Body of pancreas (tissue), 4 donors: ENCODE measurements at places on chromosomes 16 and 17.

DNA sequence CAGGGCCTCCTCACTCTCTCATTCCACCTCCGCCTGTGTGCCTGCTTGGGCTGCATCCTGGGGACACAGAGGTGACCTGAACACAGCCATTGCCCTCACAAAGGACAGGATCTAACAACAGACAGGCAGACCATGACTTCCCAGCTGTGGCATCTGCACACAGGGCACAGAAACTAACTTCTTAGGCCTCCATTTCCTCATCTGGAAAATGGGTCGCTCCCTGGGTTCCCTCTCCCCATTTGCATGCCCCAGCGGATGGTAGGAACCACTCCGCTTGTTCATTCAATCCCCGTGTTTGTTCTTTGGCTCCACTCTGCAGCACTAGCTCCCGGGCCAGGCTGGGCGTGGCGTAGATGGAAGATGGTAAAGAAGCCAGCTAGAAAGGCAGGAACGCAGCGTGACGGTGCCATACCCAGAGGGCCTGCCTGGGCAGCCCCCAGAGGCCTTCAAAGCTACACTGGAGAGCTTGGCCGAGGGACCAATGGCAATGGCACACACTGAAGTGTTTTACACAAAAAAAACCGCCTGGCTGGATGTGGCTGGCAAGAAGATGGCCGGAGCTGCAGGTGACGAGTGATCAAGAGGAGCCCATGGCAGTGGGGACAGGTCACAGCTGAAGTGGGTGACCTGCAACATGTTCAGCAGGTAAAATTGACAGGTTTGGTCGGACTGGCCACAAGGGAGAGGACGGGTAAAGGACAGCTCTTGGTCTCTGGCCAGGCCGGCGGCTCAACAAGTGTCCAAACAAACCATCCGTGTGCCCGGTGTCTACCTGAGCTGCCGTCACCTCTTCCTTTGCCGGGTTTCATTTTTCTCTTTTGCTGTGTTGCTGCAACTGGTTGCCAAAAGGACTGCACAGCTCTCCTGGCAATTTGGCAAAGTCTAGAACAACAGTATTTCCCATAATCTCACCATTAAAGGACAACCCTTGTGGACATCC, 66.9 kb downstream of the SOCS1 start:
- no peaks in the 10 kb centered on the region for H3K36me3 ChIP-seq
- H3K4me3 ChIP-seq = no peak overlapping the region
- no peak for DNase-seq
- no peaks in the 10 kb centered on the region for H3K4me1 ChIP-seq

DNA sequence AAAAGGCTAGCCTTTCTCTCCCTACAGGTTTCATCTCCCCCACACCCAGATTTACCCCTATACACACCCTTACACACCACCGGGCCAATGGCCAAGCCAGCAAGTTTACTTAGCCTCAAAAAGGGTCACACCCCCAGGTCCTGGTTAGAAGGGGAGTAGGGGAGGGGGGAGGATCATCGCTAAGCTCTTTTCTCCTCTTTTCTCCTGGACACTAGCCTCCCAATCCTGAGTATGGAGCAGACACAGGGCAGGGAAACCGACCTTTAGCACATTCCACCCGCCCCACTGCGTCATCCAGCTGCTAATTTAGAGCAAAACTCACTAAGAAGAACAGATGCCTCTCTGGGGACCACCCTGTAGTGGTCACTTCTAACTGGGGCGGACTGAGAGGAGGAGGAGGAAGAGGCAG, 4.4 kb downstream of the ACLY start:
- peaks cover 55% of the 10 kb centered on the region for H3K4me1 ChIP-seq
- no peaks in the 10 kb centered on the region for H3K27me3 ChIP-seq
- no peak overlapping the region for H3K4me3 ChIP-seq
- H3K36me3 ChIP-seq = peaks cover 22% of the 10 kb centered on the region
- no peak for DNase-seq

DNA sequence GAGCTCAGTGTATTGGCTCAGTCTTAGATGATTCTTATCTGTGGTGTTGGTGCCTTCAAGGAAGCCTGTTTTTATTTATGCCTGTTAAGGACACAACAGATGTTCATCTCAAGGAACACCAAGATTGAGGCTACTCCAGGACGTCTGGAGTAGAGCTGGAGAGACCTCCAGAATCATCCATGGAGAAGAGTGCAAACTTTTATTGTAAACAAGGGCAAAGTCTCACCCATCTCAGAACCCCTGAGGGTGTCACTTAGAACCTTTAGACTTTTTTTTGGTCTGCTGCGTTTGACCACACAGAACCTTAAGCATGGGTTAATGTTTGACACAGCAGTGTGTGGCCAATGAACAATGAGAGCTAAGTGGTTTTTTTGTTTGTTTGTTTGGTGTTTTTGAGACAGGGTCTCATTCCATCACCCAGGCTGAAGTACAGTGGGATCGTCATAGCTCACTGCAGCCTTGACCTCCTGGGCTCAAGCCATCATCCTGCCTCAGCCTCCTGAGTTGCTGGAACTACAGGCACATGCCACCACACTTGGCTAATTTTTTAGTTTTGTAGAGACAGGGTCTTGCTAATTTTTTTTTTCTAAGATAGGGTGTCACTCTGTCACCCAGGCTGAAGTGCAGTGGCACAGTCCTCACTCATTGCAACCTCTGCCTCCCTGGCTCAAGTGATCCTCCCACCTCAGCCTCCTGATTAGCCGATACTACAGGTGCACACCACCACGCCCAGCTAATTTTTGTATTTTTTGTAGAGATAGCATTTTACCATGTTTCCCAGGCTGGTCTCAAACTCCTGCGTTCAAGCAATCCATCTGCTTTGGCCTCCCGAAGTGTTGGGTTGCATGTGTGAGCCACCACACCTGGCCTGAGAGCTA, 16.3 kb downstream of the SLC47A1 start:
- H3K27me3 ChIP-seq = no peaks in the 10 kb centered on the region
- no peak for DNase-seq
- no peak overlapping the region for H3K27ac ChIP-seq

- no peaks in the 10 kb centered on the region for H3K27me3 ChIP-seq
- H3K27ac ChIP-seq = no peak overlapping the region
- no peaks in the 10 kb centered on the region for H3K4me1 ChIP-seq
- DNase-seq = no peak
- no peaks in the 10 kb centered on the region for H3K36me3 ChIP-seq
- H3K4me3 ChIP-seq = no peak overlapping the region
Measured at GRCh38 chr16:65280845-65281512, 159.1 kb upstream of the CDH11 start.

GRCh38 chr16:71368958-71369357, 10.4 kb downstream of the CALB2 start:
- DNase-seq = no peak
- no peaks in the 10 kb centered on the region for H3K36me3 ChIP-seq
- no peaks in the 10 kb centered on the region for H3K4me1 ChIP-seq
- H3K27ac ChIP-seq = no peak overlapping the region

DNA sequence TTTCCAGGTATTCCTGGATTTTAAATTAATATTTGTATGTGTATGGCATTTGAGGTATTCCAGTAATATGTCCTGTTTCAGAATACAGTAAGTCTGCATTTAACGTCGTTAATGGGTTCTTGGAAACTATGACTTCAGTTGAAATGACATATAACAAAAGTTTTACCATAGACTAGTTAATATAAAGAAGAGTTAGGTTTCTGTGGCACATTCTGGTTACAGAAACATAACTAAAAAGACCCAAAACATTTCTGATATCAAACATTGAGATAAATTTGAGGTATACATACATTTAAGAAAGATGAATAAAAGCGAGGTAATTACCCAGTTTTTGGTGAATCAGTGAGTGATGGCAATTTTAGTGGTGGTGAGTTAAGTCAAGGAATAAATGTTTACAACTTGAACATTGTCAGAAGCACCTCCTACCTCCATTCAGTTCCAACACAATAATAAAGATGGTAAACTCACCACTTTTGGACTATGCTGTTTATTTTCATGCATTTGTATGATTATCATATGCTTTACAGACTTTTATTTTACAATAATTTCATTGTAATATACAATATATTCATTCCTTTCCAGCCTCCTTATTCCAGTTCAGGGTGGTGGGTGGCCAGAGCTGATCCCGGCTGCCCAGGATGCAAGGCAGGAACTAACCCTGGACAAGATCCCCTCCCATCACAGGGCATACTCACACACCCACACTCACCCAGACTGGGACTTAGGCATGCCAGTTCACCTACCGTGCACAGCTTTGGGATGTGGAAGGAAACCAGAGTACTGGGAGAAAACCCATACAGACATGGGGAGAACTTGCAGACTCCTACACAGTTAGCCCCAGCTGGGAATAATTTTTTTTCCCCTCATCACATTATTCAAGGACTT, 9.7 kb downstream of the LUC7L3 start:
- H3K36me3 ChIP-seq = no peaks in the 10 kb centered on the region
- H3K4me1 ChIP-seq = peaks cover 79% of the 10 kb centered on the region
- no peak overlapping the region for H3K27ac ChIP-seq
- H3K27me3 ChIP-seq = no peaks in the 10 kb centered on the region

DNA sequence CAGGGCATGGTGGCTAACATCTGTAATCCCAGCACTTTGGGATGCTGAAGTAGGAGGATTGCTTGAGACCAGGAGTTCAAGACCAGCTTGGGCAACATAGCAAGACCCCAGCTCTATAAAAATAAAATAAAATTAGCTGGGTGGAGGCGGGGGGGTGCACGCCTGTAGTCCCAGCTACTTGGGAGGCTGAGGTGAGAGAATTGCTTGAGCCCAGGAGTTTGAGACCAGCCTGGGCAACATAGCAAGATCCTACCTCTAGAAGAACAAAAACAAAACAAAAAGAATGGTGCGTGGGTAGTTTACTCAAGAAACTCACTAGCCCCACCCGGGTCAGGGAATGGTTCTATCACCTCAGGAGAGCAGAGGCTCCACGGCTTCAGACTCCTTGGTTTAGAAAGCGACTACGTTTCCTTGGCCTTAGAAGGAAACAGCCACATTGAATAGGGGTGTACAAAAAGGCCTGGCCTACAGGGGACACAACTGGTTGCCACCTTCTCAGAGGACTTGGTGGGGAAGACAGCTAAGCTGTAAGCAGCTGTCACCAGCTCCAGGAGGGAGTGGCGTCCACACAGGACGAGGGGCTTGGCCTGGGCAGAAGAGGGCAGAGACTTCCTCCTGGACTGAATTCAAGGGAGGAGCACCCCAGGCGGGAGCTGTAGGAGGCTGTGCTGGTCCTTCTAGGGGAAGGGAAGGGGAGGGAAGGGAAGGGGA, 716 bp downstream of the TK1 start:
- no peak overlapping the region for H3K4me3 ChIP-seq
- peak overlapping the region; percentile 62 for H3K27ac ChIP-seq
- peaks cover 90% of the 10 kb centered on the region for H3K4me1 ChIP-seq
- H3K27me3 ChIP-seq = no peaks in the 10 kb centered on the region
- no peaks in the 10 kb centered on the region for H3K36me3 ChIP-seq
- DNase-seq = no peak

DNA sequence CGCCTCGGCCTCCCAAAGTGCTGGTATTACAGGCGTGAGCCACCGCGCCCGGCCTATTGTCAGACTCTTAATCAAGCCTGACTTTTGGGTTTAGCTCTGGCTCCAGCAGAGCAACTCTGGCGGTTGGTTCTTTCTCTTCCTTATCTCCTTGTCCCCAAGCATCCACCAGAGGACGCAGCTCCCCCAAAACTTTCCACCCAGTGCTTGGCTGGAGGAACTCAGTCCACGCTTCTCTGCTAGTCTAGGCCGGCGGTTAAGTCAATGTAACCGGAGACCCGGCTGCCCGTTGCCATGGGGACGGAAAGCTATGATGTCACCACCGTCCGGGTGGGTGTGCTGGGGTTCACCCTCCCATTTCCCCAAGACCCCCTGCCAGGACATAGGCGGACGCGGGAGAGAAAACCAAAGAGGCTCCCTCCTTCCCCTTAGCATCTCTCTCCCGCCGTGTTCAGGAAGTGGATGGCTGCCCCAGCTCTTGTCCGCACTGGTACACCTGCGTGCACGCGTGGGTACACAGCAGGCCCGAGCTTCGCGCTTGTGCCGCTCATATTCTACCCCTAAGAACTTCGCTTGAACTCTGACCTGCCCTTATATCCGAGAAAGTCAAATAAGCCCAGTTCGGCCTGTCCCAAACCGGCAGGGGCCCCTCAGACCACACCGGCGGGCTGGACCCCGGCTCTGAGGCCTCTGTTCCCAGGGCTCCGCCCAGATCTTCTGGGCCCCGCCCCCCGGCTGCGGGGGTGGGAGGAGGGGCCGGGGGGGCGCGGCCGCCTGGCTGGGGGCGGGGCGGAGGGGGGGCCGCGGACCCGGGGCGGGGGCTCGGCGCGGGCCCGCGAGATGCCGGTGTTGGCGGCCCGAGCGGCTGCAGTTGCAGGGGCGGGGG, at the start of gene RND2:
RND2 (plus strand) TSS at position 825 of the 883 bp plus-strand sequence. CDS start 117 bp downstream, outside the sequence.
- peak; percentile 90 for DNase-seq
- no peaks in the 10 kb centered on the region for H3K36me3 ChIP-seq
- peak within 1 kb of the TSS; percentile 10 for H3K4me3 ChIP-seq
- H3K27me3 ChIP-seq = no peaks in the 10 kb centered on the region
- peaks cover 28% of the 10 kb centered on the region for H3K4me1 ChIP-seq

DNA sequence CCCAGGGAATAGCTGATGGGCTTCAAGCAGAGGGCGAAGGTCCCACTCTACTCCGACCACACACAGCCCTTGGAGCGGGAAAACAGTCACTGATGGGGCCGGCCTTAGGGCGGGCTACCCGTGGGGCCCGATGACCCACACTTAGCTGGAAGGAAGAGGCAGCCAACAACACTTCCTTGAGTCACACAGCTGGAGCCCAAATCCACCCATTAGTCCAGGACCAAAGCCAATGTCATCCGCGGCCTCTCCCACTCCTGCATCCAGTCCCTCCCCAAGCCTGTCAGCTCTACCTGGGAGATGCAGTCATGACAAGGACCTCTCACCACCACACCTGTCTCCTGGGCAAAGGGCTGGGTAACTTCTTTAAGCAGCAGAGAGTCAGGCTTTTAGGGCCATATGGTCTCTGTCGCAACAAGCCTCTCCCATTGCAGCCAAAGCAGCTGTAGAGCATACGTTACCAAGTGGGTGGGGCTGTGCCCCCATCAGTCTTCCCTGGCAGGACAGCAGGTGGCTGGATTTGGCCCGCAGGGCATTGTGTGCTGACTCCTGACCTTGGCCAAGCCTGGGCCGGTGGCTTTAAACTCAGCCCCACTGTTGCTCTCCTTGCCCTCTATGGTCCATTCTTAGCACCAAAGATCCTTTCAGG, 110.7 kb downstream of the SOCS1 start:
- H3K4me1 ChIP-seq = no peaks in the 10 kb centered on the region
- H3K36me3 ChIP-seq = no peaks in the 10 kb centered on the region
- H3K4me3 ChIP-seq = no peak overlapping the region

DNA sequence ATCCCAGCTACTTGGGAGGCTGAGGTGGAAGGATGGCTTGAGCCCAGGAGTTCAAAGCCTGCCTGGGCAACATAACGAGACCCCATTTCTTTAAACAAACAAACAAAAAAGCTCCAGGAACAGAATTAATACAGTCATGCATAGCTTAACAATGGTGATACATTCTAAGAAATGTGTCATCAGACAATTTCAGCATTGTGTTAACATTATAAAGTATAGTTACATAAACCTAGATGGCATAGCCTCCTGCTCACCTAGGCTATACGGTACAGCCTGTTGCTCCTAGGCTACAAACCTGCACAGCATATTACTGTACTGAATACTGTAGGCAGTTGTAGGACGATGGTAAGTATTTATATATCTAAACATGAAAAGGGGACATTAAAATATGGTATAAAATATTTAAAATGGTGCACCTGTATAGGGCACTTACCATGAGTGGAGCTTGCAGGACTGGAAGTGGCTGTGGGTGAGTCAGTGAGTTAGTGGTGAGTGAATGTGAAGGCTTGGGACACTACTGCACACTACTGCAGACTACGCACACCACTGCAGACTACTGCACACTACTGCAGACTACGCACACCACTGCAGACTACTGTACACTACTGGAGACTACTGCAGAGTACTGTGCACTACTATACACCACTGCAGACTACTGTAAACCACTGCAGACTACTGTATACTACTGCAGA, 74.6 kb downstream of the TMC6 start:
- H3K27me3 ChIP-seq = no peaks in the 10 kb centered on the region
- DNase-seq = no peak
